LNCaP clone FGC (cell line): ENCODE measurements at places on chromosomes 1 and 21.

GRCh38 chr1:36864182-36864822, 170.0 kb downstream of the GRIK3 start:
- DNase-seq, result no peak

GRCh38 chr1:222897527-222898190, 82.8 kb downstream of the DISP1 start:
- DNase-seq, result no peak

DNA sequence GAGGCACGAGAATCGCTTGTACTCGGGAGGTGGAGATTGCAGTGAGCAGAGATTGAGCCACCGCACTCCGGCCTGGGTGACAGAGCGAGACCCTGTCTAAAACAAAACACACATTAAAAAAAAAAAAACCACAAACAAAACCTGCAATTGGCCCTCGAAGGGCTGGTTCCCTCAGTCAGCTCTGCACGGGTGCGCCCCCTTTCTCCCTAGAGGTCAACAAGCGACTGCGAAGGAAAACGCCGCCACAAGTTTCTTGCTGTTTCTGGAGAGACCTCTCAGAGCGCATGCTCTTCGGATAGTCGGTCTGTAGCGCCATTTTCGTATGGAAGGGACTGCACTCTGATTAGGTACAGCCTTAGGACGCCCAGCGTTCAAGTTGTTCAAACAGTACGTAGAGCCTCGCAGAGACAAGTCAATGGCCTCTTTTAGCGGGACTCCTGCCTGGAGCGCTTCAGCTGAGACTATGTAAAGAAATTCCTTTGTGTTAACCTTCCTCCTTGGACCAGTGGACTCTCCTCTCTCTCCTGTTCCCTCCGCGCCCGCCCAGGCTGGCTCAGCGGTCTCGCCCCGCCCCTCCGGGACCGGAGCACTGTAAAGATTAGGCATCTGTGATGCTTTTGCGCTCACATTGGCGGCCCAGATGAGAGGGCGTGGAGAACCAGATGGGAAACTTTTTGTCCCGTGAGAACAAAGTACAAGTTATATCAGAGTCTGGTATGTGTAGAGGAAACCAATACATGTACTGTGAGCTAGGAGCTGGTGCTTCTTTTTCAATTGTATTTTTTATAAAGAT, 1.0 kb upstream of the CDC14A start:
- peak; percentile 76 for DNase-seq

DNA sequence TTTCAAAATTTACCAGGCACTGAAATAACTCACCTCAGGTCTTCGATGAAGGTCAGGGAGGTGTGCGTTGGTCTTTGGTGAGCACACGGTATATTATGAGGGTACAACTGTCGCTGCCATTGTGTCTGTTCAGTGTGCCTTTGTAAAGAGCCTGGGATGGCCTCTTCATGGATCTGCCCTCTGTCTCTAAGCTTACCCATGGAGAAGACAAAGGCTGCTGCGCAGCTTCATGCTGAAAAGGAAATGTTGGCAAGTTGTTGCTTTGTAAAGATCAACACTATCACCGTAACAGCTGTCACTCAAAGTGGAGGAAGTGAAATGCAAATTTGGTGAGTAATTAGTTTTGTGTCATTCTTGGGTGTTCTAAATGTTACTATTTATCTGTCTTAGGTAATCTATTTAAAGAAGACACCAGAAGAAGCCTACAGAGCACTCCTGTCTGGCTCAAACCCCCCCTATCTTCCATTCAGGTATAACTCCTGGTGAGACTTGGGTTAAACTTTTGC, 71.6 kb downstream of the CDC14A start:
- DNase-seq, result no peak

DNA sequence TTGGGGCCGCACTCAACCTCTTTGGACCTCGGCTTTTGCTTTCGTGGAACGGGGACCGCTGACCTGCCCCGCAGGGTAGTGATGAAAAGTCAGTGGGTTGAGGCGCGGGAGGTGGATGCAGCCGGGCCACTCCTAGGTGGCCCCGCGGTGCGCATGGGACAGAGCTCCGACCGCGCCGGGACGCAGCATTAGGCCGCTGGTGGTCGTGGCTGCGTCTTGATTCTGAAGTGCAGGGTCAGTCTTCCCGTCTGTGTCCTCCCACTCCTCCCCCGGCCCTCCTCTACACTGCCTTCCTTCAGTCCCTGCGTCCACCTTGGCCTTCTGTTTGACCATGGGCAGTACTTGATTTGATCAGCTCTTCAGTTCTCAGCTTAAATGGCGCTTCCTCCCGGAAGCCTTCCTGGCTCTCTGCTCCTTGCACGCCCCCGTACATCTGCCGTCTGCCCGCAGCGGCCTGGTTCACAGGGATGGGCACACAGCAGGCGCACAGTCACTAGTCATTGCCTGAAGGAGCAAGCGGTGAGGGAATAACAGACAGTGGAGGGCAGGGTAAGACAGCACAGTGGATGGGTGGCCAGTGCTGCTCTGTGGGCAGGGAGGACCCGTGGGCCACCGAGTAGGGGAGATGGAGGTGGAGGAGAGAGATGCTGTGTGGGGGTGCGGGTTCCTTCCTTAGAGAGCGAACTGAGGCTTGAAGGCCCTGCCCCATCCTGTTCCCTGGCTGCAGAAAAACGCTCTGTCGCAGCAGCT, 633 bp downstream of the THEMIS2 start:
- DNase-seq, result no peak

- no peak for DNase-seq
Measured at GRCh38 chr1:41788427-41788826, 130.3 kb downstream of the HIVEP3 start.

DNA sequence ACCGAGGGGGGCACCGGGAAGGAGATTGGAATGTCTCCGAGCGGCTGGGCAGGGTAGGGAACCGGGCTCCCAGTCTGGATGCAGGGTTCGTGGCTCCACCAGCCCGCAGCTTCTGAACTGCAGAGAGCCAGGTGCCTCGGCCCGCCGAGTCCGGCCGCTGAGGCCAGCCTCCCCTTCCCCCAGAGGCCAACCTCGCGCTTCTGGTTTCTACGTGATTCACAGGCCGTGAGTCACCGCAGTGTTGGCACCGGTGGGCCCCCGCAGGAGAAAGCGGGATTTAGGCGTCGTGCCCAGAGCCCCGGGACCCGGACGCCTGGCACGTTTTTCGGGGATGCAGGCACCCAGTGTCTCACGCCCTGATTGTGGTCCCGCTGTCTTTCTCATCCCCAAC, 458 bp downstream of the CRABP2 start:
- DNase-seq, result no peak

GRCh38 chr1:56979986-56980755, 14.4 kb upstream of the C8B start:
- no peak for DNase-seq
